ENCODE measurements at places on chromosomes 7 and 10. TPM values are rescaled to one million over a fixed set of nuclear protein-coding genes. Genes with fewer than 3 reads are reported as not detected.

DNA sequence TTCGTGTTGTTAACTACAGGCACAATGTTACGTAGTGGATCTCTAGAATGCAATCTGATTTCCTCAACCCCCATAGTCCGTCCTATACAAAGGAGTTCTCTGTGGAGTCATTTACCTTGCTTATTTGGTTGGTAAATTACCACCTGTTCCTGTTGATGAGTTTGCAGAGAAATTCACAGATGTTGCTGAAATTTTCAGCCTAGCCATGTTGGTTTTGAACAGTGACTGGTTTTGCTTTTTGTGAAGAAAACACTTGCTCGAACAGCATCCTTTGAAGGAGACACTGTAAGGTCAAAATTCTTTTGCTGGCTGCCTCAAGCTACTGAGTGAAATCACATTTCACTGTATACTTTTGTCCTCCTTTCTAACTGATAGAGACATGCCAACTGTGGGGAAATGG, 15.4 kb upstream of the PRKCQ start:
- no peak for DNase-seq

NACAD gene
- total RNA-seq, result 0.39 TPM

ARHGEF35 gene
- 0.13 TPM for total RNA-seq

DNA sequence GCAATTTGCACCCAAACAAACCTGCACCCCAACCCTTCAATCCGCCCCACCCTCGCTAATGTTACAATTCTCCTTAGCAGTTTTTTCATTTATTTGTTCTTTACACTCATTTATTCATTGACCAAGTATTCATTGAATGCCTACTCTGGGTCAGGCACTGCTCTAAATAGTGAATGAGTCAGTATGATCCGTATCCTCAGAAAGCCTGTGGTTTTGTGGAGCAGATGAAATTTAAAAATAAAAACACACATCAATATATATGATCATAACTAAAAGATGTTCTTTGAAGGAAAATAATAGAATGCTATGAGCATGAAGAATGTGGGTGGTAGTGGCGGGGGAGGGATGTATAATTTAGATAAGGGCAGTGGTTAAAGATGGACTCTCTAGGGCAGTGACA, 13.3 kb downstream of the IFIT5 start:
- no peak for DNase-seq

PHKG1 gene
- total RNA-seq, result 0.13 TPM

GRCh38 chr10:127046975-127047877, 142.0 kb downstream of the DOCK1 start:
- no peak for DNase-seq
